ENCODE measurements at places on chromosomes 4 and X. TPM values are rescaled to one million over a fixed set of nuclear protein-coding genes. Genes with fewer than 3 reads are reported as not detected.

GRCh38 chrX:107549504-107549903 lies 78.8 kb upstream of the PRPS1 start:
- DNase-seq: no peak

DNA sequence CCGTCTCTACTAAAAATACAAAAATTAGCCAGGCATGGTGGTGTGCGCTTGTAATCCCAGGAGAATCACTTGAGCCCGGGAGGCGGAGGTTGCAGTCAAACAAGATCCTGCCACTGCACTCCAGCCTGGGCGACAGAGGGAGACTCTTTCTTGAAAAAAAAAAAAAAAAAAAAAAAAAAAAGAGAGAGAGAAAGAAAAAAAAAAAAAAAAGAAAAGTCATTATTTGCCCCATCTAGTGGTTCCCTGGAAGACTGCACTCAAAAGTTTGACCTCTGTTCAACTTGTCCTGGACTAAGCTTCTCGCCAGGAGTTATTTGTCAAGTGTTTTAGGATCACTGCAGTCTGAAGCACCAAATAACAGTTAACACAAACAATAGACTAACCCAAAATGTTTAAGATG lies 45.3 kb upstream of the KCTD8 start:
- no peak for DNase-seq

DNA sequence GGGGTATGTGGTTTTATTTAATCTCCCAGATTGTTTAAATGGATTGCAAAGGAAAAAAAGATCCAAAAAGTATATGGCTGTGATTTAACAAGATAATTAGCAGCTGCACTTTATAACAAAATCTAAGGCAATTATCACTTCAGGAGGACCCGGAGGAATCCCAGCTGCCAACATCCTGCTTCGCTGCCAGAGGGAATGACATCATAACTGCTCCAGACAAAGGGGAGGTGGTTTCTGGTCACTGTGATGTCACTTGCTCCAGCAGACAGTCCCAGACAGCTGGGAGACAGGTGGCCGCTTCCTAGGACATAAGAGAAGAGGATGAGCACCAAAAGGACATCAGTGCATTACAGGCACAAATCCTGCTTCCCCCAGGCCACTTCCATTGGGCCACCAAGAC lies 371.0 kb downstream of the BCOR start:
- DNase-seq: peak; percentile 58

DNA sequence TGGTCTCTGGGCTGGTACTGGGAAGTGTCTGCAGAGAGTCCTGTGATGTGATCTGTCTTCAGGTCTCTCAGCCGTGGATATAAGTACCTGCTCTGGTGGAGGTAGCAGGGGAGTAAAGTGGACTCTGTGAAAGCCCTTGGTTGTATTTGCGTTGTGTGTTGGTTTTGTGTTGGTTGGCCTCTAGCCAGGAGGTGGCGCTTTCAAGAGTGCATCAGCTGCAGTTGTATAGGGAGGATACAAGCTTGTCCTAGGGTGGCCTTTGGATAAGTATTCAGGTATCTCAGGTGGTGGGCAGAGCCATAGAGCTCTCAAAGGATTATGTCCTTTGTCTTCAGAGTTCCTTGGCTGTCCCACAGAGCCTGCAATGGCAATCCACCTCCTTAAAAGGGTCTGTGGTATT lies 111.6 kb downstream of the MAGEB17 start:
- DNase-seq: no peak

- peak; percentile 49 for DNase-seq
Observed at GRCh38 chrX:85084770-85085393, 81.2 kb downstream of the APOOL start.

- no peak for DNase-seq
Observed at GRCh38 chr4:108035691-108036090, 46.0 kb downstream of the HADH start.

- peak; percentile 47 for DNase-seq
Observed at GRCh38 chr4:27861381-27861787, 1000.7 kb downstream of the STIM2 start.

GRCh38 chr4:61201561-61201960 lies 1.4 kb downstream of the ADGRL3 start:
- DNase-seq: no peak

DNA sequence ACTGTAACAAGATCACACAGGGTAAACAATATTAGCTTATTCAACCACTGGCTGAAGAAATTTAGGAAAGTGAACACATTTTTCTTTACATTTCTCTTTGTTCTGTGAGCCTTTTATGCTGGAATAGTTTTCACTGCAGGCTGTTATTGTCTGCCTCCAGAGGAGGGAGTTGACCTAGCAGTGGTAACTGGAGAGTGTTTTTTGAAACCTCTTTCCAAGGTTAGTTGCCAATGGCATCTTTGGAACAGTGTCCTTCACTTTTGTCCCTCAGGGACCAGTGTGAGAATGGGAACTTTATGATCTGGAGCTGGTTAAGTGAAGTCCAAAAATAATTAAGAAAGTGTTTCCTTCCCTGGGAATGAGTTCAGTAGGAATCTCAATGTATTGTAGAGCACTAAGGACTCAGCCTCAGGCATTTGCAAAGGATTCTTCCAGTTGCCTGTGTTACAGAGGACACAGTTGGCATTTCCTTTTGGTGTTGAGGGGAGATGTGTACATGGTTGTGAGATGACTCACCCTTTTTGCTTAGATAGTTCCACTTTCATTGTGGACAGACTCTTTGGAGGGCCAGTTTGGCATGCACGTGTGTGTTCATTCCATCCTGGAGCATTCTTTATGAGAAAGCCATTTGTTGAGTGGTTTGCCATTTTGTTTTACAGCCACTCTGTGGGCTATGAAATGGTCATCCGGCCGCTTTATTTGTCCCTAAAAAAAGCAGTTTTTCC lies 61.3 kb downstream of the AR start:
- DNase-seq: peak; percentile 68

GRCh38 chr4:20354120-20354519 lies 102.4 kb downstream of the SLIT2 start:
- DNase-seq: no peak

- peak; percentile 6 for DNase-seq
Observed at GRCh38 chrX:153688911-153689590, 1.3 kb downstream of the SLC6A8 start.

DNA sequence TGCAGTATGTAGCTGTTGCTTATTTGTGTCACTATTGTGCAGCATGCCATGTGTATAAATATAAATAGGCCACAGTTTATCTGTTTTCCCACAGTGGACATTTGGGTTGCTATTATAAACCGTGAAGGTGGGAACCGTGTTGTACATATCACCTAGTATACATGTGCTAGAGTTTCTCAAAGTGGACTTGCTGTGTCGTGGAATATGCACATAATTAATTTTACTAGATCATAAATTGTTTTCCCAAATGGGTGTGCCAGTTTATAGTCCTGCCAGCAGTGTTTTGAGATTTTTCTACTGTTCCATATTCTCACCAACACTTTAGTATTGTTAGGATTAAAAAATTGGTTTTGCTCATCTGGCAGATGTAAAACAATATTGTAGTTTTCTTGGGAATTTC lies 38.5 kb downstream of the PRIMPOL start:
- DNase-seq: no peak

DNA sequence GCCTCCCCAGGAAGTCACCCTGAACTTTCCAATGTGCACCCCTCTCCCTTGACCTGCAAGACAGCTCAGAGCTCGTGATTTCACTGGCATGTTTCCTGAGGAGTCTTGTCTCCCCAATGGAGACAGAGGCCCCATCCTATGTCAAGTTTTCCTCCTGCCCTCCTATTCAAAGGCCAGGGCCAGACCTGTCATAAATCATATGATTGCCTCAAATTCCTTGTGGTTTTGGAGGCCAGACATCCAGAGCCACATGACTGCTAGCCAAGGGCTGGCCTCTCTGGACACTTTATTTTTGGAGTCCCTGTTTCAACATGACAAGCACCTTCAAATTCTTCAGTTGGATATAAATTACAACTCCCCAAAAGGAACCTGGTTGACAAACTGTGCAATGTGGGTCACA lies 76.0 kb upstream of the TFDP3 start:
- no peak for DNase-seq

- peak; percentile 21 for DNase-seq
Observed at GRCh38 chrX:57900975-57901374, 9.3 kb downstream of the ZXDA start.

DNA sequence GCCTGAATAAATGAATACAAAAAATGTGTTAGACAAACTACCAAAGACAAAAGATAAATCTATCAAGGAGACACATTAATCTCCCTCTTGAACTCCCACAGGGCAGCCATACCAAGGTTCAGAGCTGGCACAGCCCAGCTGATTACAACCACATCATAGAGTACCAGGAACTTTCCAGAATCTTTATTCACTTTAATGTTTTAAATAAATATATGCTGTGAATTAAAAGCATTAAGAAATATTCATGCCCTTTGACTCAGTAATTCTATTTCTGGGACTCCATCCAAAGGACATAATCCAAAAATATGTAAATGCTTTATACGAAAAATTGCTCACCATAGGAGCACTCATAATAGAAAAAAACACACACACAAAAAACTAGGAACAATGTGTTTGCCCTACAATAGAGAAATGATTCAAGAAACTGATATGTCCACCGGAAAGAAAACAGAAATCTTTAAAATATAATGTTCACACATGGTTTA lies 126.0 kb downstream of the LDB2 start:
- DNase-seq: peak; percentile 63

DNA sequence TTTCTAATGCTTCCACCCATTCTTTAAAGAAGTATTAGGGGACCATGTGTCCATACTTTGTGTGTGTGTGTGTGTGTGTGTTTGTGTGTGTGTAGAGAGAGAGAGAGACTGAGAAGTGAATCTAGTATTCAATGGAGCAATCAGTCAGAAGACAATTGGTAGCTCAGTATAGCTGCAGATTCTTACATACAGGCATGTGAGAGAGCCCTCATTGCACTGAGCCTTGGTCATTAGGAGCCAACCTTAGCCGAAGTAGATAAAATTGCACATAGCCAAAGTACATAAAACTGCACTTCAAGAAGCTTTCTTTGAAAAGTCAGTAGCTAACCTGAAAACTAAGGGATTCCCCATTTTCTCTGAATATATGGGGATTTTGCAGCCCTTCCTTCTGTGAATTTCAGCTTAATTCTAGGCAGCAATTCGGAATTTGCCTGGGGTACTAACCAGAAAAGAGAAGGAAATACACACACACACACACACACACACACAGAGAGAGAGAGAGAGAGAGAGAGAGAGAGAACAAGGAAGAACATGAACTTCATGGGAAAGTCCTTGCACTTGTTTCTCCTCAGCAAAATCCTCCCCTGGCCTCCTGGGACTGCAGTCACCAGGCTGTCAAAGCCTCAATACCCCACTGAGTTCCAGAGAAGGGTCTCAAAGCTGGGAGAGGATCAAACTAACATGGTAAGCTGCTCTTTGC lies 1.7 kb upstream of the PRDM8 start:
- no peak for DNase-seq

GRCh38 chrX:115068896-115069295 lies 51.5 kb upstream of the IL13RA2 start:
- DNase-seq: no peak

GRCh38 chr4:113996599-113997177 lies 17.2 kb upstream of the ARSJ start:
- DNase-seq: peak; percentile 64

DNA sequence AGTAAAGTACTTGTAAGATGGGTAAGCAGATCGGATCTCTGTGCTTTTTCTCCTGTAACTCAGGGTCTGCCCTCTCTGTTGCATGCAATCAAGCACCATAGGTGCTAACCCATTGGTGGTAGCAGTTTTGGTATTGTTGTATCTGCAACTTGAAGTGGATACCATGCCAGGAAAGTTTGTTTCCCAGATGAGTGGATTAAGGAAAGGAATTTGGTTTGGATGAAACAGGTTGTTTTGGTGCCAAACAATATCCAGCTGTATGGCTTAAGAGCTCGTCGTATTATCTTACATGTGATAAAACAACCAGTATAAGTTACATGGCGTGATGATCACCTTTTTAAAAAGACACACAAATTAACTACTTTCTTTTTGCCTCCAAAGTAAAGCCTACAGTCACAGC lies 280.9 kb upstream of the TENM3 start:
- no peak for DNase-seq

- DNase-seq: peak; percentile 55
Observed at GRCh38 chrX:47093248-47093647, 15.0 kb downstream of the RGN start.

GRCh38 chr4:138861135-138861534 lies 154.4 kb upstream of the NOCT start:
- peak; percentile 62 for DNase-seq

GRCh38 chr4:88779431-88779830 lies 81.8 kb upstream of the NAP1L5 start:
- peak; percentile 23 for DNase-seq

- no peak for DNase-seq
Observed at GRCh38 chr4:73051625-73052024, 17.9 kb downstream of the COX18 start.

DNA sequence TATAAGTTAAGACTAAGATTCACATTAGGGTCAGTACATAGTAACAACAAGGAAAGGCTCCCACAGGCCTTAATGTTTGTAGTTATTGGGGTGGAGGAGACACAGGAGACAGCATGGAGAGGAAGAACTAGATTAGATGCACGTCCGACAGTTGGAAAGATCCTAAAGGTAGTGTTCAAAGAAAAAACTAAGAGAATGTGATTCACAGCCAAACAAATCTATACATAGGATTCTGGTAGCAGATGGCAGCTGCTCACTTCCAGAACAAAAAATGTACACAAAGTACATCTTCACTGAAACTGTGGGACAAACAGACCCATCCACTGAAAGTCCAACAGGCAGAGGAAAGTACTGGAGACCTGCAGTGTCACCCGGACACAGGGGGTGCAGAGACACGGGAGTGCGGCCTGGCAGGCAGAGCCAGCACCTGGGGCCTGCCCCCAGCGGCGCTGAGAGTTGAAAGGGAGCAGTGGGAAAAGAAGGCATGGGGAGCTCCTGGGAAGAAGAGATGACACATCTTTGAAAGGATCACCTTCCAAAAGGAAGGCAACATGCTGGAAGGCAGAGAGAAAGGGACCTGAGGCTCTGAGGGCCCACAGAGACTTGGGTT lies 40.0 kb downstream of the NELFA start:
- DNase-seq: no peak

GRCh38 chr4:242121-242848 lies 63.0 kb downstream of the ZNF732 start:
- DNase-seq: peak; percentile 13

Gene RHOXF2B
- total RNA-seq: not detected

Gene TMEM156
- total RNA-seq: 0.54 TPM

Gene DCAF8L2
- not detected for total RNA-seq

Gene FMR1
- total RNA-seq: 18.6 TPM

Gene PTCHD1
- not detected for total RNA-seq

Gene LRRC66
- total RNA-seq: 0.18 TPM

Gene ATP2B3
- under 0.01 TPM for total RNA-seq

Gene REPS2
- 0.18 TPM for total RNA-seq

Gene H2BW2
- not detected for total RNA-seq

Gene PABPC1L2A
- total RNA-seq: not detected
